ENCODE measurements at places on chromosomes 11 and 22.
A peak's percentile ranks its signal among the peaks of the same experiment; 100 is the strongest.

DNA sequence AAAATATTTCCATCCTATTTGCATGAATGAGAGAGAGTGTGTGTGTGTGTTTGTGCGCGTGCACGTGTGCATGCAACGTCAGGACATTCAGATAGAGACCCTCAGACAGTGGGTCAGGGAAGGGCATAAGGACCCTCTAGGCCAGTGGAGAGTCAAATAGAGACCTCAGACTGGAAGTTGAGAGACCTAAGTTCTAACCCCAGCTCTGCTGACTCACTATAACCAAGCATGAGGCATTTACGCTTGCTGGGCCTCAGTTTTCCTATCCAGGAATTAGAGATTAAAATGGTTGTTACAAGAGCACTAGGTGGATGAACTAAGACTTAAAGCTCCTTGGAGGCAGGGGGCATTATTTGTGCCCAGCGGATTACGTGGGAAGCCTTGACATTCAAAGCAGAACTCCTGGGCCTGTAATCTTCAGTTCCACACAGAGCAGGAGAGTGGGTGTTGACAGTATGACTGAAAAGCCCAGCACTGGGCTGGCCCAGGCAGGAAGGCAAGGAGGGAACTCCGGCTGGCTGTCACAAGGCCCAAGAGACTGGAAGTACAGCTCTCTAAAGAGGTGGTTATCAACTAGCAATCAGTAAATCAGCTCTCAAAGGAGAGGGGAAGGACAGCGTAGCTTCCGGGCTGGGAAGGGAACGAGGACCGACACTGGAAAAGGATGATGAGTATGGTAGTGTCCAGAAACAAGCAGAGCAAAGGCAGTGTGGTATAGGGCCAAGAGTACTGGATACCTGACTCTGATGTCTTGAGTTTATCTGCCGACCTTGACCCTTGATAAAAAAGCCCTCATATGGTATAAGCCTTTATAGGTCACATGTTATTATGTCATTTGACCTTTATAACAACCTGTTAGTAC, 9.2 kb downstream of the RHOG start:
- H3K4me1 ChIP-seq: peaks cover 29% of the 10 kb centered on the region
- H3K36me3 ChIP-seq: no peaks in the 10 kb centered on the region
- no peak overlapping the region for H3K27ac ChIP-seq
- H3K4me3 ChIP-seq: no peak overlapping the region
- no peak for DNase-seq

DNA sequence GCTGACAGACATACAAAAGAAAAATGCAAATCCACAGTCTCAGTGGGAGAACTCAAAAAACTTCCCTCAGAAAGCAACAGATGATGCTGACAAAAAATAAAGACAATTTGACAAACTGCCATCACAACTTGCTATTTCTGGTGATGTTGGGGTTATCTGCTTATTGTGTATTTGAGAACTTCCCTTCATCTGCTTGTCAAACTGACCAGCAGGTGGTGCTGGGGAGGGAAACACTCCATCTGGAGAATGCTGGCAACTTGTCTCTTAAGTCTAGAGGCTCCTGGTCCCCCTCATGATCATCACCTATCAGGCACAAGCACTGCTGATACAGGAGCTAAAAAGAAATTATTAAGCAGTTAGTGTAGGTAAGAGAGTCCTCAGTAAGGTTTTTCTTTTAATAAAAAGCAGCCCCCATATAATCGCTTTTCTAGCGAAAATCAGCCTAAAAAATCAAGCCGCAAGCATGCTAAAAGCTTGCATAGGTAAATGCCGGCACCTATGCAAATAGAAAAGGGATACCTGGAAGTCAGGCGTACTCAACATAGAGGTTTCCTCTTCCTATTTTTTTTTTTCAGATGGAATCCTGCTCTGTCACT, 9.8 kb upstream of the FAM111B start:
- no peaks in the 10 kb centered on the region for H3K27me3 ChIP-seq
- peaks cover 70% of the 10 kb centered on the region for H3K4me1 ChIP-seq
- no peaks in the 10 kb centered on the region for H3K36me3 ChIP-seq
- peak; percentile 84 for DNase-seq
- H3K27ac ChIP-seq: no peak overlapping the region

DNA sequence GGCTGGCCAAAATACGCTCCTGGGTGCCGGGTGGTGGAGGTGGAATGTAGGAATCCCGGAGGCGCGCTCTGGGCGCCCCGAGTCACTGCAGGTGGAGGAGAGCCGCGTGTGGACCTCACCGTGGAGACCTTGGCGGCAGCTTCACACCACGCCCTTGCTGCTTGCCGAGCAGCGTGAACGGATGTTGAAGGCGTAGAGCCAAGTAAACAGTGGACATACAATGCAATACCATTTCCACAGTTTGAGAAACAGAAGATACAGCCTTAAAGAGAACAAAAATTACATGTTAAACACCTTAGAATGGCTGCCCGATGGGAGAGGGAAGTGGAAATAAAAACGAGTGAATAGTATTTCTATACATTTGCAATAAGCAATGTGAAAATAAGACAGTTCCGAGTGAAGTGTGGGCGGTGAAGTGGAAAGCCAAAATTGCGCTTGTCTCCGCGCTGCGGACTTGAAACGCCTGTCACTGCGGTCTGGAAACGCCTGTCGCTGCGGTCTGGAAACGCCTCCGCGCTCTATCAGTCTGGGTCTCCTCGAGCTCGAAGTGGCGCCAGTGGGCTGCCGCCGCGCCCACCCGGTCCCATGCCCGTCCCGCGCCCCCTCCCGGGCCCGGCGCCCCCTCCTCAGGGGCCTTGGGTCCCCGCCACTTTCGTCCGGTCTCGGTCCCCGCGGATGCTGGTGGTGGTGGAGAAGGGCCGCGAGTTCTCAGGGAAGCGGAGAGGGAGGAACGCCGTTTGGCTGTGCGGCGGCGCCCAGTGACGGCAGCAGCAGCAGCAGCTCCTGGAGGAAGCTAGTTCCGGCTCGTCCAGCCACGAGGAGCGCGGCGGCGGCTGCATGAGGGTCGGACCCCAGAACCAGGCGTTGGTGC, 1.6 kb downstream of the NCR3LG1 start:
- H3K36me3 ChIP-seq: no peaks in the 10 kb centered on the region
- peak overlapping the region; percentile 69 for H3K4me3 ChIP-seq
- DNase-seq: peak; percentile 75

GRCh38 chr22:28141614-28142013, 222.6 kb upstream of the PITPNB start:
- H3K4me1 ChIP-seq: peaks cover 17% of the 10 kb centered on the region
- no peaks in the 10 kb centered on the region for H3K27me3 ChIP-seq
- H3K4me3 ChIP-seq: no peak overlapping the region
- H3K27ac ChIP-seq: no peak overlapping the region
- no peaks in the 10 kb centered on the region for H3K36me3 ChIP-seq

- no peaks in the 10 kb centered on the region for H3K36me3 ChIP-seq
- DNase-seq: no peak
- H3K27me3 ChIP-seq: no peaks in the 10 kb centered on the region
- peaks cover 33% of the 10 kb centered on the region for H3K4me1 ChIP-seq
- no peak overlapping the region for H3K27ac ChIP-seq
These were observed 57.9 kb downstream of the SYTL2 start for GRCh38 chr11:85752890-85753581.

- no peak overlapping the region for H3K4me3 ChIP-seq
- H3K27me3 ChIP-seq: no peaks in the 10 kb centered on the region
- no peak overlapping the region for H3K27ac ChIP-seq
- no peak for DNase-seq
- H3K4me1 ChIP-seq: no peaks in the 10 kb centered on the region
These were observed 6.7 kb downstream of the RAG1 start for GRCh38 chr11:36574486-36574885.

DNA sequence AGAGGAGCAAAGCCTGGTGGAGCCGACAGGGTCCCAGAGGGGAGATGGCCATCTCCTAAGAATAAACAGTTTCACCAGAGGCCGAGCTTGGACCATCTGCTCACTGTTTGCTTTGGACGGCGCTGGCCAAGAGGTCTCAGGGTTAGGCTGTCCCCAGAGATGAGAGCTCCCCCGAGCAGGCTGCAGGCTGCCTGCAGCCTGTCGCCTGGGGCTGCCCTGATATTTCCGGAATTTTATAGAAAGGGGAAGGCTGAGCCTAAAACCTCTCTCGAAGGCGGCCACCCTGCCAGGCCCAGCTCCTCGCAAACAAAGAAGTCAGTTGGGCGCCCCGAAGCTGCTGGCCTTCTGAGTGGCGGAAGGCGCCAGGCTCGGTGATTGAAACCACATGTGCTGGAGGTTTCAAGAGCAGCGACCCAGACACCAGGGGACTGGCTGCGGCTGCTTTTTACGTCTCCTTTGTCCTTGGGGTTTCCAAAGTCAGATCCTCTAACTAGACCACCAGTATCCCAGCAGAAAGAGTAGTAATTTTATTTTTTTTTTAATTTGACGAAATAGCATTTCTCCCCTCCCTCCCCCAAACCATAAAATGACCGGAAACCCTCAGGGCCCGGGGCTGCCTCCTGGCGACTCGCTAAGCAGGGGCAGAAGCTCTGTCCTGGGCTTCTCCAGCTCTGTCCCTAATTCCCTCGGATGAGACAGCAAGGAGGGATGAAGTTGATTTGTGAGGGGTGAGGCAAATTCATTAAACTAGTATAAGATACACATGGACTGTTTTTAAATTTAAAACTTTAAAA, 57.4 kb downstream of the CLMP start:
- H3K36me3 ChIP-seq: no peaks in the 10 kb centered on the region
- H3K4me3 ChIP-seq: no peak overlapping the region
- peak overlapping the region; percentile 41 for H3K27ac ChIP-seq
- DNase-seq: peak; percentile 85
- H3K4me1 ChIP-seq: no peaks in the 10 kb centered on the region

- no peaks in the 10 kb centered on the region for H3K27me3 ChIP-seq
- peaks cover 7% of the 10 kb centered on the region for H3K4me1 ChIP-seq
- no peaks in the 10 kb centered on the region for H3K36me3 ChIP-seq
- H3K4me3 ChIP-seq: no peak overlapping the region
- no peak overlapping the region for H3K27ac ChIP-seq
These were observed 135.0 kb downstream of the SERGEF start for GRCh38 chr11:17877886-17878285.
